Activated CD4-positive, alpha-beta T cell treated with anti-CD3 and anti-CD28 coated beads, Interleukin-2, amount 50 U/mL, for 48 hours (primary cell): ENCODE measurements at places on chromosomes 16 and 17.

GRCh38 chr17:45098081-45098868, 34.0 kb downstream of the PLCD3 start:
- no peak for DNase-seq

DNA sequence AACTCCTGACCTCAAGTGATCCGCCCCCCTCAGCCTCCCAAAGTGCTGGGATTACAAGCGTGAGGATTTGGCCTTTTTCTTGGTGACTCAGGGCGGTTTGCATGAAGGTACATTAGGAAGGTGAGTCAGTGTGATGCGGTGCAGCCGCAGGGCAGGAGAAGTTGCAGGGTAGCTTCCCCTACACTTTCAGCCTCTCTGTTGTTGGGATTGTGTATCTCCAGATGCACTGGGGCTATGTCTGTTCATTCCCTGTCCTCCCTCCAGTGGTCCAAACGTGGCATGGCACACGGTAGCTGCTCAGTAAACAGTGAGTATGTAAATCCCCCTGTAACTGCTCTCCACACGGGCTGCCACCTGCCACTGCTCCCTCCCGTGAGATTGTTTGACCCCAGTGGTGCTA, 109.1 kb upstream of the CDC42EP4 start:
- DNase-seq = no peak

GRCh38 chr16:27520982-27521673, 28.6 kb downstream of the GTF3C1 start:
- DNase-seq = no peak

DNA sequence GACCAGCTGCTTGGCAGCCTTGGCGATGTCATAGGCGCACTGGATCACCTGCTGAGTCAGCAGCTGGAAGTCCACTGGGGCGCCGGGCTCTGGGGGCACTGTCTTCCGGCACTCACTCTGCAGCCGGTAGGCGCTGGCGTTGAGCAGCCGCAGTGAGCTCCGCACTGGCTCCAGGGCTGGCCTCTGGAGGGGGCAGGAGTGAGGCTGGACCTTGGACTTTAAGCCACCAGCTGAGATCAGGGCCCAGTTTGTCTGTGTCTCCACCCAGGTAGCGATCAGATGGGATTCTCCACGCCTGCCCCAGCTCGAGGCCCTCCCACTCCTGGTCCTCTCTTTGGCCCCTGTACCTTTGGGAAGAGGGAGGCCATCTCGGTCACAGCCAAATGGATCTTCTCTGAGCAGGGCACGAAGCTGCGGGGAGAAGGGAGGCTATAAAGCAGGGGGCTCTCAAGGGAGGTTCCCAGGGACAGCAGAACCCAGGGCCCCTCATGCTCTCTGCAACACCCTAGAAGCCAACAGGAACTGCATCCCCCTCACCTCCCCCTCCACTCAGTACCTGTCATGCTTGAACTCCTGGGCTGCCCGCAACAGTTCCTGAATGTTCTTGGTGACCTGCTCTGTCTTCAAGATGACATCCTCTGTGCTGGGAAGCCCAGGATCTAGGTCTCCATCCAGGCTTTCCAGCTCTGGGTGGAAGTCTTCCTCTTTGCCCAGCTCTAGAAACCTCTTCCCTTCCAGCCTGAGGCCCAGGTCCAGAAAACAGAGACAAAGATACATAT, 6.4 kb downstream of the TP53I13 start:
- no peak for DNase-seq

DNA sequence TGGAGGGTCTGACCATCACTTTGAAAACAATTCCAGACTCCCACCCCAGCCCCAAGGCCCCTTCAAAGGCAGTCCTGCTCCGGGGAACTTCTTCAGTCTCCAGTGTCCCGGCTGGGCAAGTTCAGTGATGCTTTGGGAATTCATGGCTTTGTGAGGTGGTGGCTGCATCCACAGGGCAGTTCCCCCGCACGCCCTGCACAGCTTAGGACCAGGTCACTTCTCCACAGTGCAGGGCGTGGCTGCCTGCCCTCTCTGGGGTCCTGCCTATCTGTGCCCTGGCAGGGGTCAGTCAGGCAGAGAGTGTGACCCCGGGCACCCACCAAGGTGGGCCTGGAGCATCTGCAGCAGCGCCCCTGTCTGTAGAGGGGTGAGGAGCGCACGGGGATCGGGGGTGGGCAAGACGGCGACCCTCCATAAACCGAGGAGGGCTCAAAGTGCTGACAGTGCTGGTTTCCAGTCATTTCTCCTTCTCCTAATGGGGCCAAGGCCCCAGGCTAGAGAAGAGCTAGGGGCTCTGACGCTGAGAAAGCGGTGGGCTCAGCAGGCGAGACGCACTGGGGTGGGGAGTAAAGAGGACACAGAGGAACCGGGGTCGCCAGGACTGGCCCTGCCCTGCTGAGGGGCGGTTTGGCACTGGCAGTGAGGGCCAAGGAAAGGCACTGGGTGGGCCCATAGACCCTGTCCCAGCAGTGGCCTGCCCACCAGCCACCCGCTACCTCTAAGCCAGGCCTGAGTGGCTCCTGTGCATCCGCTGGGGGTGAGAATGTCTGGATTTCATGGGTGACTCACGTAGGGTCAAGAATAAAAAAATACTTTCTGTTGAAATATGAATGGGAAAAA, 4.2 kb upstream of the ARHGAP27 start:
- DNase-seq = no peak

DNA sequence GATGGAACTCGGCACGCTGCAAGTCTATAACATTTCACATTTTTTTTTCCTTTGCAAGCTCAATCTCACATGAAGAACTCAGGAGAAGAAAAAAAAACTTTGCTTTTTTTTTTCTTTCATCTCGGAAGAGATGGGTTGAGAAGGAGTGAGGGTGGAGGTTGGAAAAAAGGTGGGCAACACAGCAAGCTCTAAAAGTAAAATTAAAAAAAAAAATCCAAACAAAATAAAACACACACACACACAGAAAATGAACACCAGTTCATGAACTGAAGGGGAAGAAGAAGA, 2.5 kb downstream of the MAF start:
- DNase-seq = no peak
